ENCODE measurements at places on chromosomes 6 and 20. TPM values are rescaled to one million over a fixed set of nuclear protein-coding genes. Genes with fewer than 3 reads are reported as not detected.

The PRL gene
- not detected for polyA plus RNA-seq

The EBF4 gene
- polyA plus RNA-seq, result 28.9 TPM

The C6orf58 gene
- not detected for polyA plus RNA-seq

The HCRTR2 gene
- not detected for polyA plus RNA-seq

The BTN1A1 gene
- polyA plus RNA-seq, result not detected

The PTCRA gene
- polyA plus RNA-seq, result not detected

The SMPDL3A gene
- 13.7 TPM for polyA plus RNA-seq
